ENCODE measurements at places on chromosomes 7 and 10. TPM values are rescaled to one million over a fixed set of nuclear protein-coding genes. Genes with fewer than 3 reads are reported as not detected.

DNA sequence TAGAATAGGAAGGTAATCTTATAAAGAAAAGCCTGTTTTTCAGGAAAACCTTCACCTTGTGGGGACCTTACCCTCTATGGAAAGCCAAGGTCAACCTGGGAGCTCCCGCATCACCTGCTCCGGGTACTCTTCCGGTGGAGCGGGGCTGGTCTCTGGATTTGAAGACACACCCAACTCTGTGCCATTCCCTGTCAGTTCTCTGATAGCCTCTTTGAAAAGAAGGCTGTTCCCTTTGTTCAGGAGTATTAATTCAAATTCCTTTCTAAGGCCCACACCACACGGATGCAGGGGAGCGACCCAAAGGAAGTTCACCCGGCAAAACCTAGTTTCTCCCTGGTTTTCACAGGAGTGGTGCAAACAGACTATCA, 10.7 kb downstream of the CTBP2 start:
- DNase-seq = no peak

DNA sequence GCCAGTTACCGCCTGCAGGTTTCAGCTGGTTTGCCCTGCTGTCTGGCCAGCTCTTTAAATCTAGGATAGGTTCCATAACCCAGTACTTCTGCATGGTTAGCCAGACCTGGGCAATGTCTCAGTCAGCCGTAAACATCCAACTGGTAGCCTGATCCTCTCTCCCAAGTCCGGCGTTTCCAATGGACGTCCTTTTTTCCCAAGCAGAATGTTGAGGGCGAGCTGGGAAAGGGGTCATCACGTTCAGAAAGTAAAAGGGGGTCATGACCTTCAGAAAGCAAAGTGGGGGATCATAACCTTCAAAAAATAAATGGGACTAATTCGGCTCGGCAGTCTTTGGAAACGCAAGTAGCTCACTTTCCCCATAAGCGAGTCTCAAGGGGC, 430 bp downstream of the PON3 start:
- DNase-seq = no peak

DNA sequence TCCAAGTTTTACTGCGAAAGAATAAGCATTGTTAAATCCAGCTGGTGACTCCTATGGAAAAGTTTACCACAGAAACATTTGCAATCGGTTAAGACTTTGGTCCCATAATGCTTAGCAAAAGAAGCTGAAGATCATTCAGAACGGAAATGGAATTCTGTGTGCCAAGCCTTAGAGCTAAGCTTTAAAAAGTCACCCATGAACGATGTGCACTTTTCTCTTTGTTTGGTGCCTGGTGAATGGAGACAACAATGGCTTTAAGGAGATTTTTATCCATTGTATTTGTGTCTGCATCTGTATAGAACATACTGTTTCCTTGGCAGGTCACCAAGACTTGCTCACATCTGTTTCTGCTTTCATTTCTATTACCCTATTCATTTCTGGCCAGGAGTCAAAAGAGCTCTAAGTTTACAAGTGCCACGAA, 26.3 kb upstream of the COL1A2 start:
- no peak for DNase-seq

Gene PNLIPRP2
- not detected for total RNA-seq

- DNase-seq = no peak
These were observed 63.7 kb upstream of the LRRC17 start for GRCh38 chr7:102849079-102849478.

DNA sequence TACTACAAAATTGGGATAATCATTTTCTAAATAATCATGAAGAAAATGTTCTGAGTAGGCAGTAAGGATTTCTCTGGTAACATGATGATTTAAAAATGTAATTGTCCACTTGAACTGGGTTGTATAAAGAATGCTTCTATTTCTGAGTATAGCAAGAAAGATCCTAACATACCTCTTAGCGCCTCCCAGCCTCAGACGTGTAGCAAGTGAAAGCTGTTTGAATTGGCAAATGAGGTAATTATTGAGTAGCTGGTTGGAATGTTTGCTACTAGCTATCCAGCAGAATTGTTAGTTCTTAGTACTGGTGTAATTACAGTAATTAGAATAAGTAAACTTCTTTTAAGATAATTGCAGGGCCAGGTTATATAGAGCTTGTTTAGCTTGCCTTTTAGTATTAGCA, 47.9 kb downstream of the SEPTIN7 start:
- no peak for DNase-seq

- DNase-seq = no peak
These were observed 341.8 kb downstream of the CXCL12 start for GRCh38 chr10:44042926-44043602.

GRCh38 chr10:88347022-88347421, 236.1 kb downstream of the RNLS start:
- DNase-seq = no peak

Gene ZNF212
- 7.5 TPM for total RNA-seq

DNA sequence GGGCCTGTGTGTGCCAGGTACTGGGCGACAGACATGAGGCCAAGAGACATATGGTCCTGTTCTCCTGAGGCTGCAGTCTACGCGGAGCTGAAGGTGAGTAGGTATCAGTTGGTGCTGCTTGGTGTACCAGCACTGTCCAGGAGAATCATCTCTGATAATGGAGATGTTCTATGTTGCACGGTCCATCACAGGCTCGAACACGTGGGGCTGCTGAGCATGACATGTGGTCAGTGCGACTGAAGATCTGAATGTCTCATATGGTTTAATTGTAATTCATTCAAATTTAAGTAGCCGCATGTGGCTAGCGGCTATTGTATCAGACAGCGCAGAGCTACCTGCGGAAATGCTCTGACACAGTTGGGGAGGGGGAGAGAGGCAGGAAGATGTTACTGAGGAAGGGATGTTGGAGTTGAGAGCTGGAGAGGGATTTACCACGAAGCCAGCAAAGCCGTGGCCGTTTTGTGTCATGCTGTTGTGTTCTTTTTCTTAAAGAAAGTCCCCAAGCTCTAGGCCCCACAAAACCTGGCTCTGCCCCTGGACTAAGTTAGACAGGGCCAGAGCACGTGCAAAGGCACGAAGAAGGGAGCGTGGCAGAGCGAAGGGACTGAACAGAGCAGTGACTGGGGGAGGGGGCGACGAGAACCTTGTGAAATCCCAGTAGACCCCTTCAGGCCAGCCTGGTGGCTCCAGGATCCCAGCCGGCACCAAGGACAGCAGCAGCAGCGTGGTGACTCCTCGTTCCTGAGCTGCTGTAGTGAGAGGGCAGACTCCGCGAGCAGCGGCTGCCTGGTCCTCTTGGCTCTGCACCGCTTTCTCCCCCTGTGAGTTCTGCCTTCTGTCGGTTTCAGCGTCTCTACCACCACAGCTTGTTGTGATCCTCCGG, 20.0 kb downstream of the SMKR1 start:
- no peak for DNase-seq

GRCh38 chr10:46534828-46535524, 21.5 kb downstream of the GPRIN2 start:
- no peak for DNase-seq

Gene TRPV5
- not detected for total RNA-seq

DNA sequence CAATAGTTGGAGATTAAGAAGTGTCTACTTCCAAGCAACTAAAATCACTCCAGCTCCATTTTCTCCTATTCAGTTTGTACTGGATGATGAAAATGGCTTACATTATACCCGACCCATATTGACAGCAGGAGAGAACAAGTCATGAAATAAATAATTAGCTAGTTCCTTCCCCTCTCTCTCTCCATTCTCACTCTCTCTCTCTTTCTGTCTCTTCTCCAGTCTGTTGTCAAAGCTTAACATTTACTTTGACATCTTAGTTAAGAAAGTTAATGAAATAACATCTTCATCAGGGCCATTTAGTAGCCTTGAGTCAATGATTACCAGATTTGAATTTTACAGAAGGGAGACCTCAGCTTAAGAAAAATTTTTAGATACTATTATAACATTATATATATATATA, 138.5 kb downstream of the ARID5B start:
- DNase-seq = no peak

Gene NPC1L1
- not detected for total RNA-seq

- DNase-seq = no peak
These were observed 236.6 kb upstream of the PPP1R3A start for GRCh38 chr7:114155116-114156110.

- DNase-seq = no peak
These were observed 337.0 kb upstream of the FZD8 start for GRCh38 chr10:35979116-35979515.

- no peak for DNase-seq
These were observed 277.3 kb downstream of the SDK1 start for GRCh38 chr7:3578399-3578798.

GRCh38 chr7:116711790-116712189, 39.8 kb downstream of the MET start:
- no peak for DNase-seq

DNA sequence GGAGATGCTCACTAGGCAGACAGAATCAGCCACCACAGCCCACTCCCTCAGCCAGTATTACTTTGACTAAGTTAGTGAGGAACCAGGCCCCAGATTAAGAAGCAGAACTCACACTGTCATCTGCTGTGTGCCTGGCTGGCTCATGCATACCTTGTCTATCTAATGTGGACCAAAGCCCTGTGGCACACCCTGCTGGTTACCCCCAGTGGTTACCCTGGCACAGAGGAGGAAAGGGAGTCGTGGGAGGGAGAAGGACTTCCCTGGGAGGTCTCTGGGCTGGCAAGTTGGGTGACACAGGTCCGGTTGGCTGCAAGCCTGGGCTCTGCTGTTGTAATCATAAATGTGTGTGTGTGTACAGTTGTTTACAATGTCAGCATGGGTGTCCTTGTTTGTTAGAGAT, 7.5 kb upstream of the SH2D4B start:
- DNase-seq = no peak

Gene TMEM184A
- 1.2 TPM for total RNA-seq

All from gastrocnemius medialis (tissue), 4 donors.